Mesenteric fat pad (tissue), 1 donor: ENCODE measurements at places on chromosomes 6 and 20. TPM values are rescaled to one million over a fixed set of nuclear protein-coding genes. Genes with fewer than 3 reads are reported as not detected.

DNA sequence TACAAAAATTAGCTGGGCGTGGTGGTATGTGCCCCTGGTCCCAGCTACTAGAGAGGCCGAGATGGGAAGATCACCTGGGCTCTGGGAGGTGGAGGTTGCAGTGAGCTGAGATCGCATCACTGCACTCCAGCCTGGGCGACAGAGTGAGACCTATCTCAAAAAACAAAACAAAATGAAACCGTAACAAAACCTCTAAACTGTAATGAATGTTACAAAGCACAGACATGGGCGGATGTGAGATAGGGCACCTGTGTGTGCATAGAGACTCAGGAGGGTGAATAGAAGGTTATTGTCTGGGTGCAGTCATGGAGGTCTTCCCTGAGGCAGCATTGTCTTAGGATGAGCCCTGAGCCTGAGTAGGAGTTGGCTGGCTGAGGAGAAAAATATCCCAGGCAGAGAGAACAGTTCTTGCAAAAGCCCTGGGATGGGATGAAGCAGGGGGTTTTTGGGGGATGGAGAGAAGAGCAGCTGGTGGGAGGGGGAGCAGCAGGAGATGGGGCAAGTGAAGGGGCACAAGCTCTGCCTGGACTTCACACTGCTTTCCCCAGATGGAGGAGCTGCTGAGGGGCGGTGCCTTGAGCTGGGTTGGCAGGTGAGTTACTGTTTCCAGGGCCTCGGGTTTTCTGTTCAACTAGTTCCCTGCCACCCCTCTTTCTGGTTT, 5.2 kb downstream of the BCAS4 start:
- DNase-seq = no peak

- no peak for DNase-seq
Observed at GRCh38 chr20:22814471-22815205, 220.5 kb upstream of the SSTR4 start.

TRIM26 gene
- total RNA-seq = 32.1 TPM

GRCh38 chr6:45031601-45032000, 296.5 kb upstream of the RUNX2 start:
- no peak for DNase-seq

GRCh38 chr6:151408858-151409257, 17.5 kb upstream of the ZBTB2 start:
- DNase-seq = no peak

- DNase-seq = no peak
Observed at GRCh38 chr6:11773013-11773412, 5.6 kb downstream of the ADTRP start.

GRCh38 chr6:145809785-145810184, 4.8 kb downstream of the FBXO30 start:
- DNase-seq = no peak

BPI gene
- total RNA-seq = not detected

DNA sequence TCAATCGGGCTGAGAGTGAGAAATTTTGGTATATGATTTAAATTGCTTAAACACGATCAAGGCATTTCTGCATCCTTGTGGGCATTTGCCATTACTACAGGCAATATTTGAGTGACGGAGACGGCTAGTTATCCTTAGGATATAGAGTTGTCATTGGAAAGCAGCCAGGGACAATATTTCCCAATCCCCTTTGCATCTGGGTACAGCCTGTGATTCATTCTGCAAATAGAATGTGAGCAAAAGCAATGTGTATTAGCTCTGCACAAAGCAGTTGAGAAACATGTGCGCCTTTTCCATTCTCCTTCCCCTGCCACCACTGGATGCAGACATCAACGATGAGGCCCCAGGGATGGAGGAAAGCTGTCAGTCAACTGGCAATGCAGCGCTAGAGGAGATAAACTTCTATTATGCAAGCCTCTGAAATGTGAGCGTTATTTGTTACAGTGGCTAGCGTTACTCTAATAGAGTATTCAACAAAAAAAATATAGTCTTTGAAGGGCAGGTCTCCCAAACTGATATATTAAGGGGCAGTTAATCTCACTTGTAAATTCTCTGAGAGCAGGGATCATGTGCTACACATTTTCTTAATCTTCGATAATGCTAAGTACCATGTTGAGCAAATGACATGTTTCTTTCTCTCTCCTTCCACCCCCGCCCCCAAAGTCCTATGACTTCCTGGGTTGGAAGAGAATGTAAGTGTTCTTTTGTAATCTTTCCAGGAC, 37.1 kb upstream of the NCOA3 start:
- DNase-seq = no peak

DNA sequence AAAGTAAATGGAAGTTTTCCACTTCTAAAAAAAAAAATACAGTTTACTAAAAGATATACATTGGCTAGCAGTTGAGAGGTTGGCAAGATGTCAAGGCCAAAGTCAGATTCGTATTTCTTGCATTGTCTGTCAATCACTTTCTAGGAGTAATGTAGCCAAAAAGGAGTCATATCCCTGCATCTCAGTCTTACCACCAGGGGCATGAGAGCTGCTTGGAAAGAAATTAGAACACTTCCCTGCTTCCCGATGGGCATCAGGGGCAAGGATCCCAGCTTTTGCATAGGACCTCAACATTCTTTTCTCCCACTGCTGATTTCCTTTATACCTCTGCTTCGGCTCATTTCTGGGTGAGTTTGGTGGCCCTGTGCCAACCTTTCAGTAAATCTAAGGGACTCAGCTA, 581.0 kb upstream of the MAP3K7 start:
- DNase-seq = no peak

DNA sequence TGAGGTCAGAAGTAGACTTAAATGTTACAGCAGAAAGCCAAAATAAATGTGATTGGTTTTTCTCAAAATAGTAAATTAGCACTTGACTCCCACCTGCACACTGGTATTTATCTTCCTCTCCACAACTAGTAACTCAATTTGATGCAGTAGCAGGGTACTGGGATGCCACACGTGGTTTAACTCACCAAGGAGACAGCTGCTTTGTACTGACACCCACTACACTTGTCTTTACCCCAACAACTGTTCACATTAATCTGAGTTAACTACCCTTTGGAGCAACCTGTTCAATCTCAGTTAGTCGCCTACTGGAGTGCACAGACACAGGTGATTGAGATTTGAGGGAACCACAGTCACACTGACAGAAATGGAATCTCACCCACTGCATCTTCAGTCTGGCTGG, 242.1 kb downstream of the PRKN start:
- DNase-seq = no peak

DNA sequence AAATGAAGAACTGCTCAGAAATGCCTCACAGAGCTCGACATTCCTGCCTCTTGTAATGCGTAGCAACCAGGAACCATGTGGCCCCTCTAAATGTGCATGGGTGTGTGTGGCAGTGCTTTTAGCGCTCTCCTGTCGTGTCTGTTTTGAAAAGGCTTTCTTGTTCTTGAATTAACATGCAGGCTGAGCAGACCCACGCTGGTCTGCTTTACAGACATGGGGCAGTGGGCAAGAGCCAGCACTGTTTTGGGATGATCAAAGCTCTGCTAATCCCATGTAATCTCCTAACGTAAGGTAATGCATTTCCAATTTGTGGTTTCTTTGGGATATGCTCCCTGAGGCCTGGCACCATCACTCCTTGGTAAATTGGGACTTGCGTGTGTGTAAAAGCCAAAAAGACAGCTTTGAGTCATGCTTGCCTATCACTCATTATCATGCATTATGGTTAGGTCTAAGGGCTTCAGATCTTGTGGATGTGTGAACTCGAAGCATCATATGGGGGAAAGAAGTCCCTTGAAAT, 11.8 kb downstream of the RIPOR2 start:
- no peak for DNase-seq

ASF1A gene
- 11.4 TPM for total RNA-seq

- no peak for DNase-seq
Observed at GRCh38 chr6:106448000-106448426, 87.5 kb downstream of the CRYBG1 start.

DNA sequence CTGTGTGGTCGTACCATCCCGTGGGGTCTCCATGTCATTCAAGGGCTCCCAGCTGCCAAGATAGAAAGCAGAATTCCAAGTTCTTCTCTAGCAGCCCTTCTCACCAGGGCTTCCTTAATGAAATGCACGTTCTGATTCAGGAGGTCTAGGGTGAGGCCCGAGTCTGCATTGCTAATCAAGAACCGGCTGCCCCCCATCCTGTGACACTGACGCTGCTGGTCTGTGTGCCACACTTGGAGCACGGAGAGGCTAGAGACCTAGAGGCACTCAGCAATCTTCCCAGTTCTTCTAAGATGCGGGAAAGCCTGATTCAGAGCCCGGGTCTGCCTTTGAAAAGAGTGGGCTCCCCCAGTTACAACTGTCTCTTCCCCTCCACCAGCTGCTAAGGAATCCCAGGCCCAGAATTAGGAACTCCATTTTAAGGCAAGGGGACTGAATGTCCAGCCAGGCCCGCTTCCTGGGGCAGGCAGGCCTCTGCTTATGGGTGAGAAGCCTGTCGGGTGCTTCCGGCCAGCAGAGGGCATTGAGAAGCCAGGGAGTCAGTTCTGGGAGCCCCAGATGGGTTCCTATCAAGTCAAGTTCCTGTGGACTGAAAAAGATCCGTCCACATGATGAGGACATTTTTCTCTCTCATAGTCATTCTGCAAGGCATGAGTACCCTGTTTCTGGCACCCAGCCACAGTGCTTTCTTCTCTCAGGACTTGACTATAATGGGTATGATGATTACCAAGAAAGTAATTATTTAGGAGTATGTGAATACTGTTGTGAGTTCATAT, 69.8 kb upstream of the RIN2 start:
- DNase-seq = no peak

RBM12 gene
- 73.4 TPM for total RNA-seq

OPN5 gene
- not detected for total RNA-seq

CCN6 gene
- total RNA-seq = not detected

DNA sequence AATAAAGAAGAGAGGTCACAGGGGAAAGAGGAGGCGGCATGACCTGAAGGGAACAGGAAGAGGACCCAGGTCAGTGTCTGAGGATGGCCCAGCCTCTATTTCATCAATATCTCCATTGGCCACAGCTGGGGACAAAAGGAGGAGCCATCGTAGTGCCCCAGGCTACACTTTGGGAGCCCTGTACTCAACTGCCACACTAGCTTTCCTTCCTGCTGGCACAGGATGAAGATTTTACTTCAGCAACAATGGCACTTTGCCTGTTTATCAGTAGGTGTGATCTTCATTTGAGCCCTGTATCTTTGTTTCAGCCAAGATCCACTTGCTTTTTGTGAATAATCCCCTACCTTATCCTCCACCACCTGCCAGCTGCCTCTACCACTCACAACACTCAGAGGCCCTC, 35.4 kb upstream of the RCAN2 start:
- no peak for DNase-seq

GRCh38 chr20:25279403-25279802, 31.5 kb downstream of the PYGB start:
- DNase-seq = peak; percentile 69

CDSN gene
- not detected for total RNA-seq

DNA sequence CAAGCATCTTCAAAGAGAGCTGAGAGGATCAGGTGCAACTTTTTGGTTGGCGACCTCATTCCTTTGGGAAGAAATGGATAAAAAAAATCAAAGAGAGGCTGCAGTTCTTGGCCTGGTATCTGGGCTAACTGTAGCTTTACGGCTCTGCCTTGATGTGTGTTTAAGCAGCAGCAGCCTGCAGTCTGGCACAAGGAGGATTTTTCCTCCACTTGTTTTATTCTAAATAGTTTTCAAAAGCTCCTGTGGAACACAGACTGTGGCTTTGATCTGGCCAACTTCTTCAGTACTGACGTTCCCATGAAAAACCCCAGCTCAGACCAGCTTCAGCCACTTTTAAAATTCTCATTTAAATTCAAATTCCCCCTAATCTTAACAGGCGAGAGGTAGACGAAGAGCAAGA, 137.3 kb downstream of the HDGFL1 start:
- no peak for DNase-seq

SH3BGRL2 gene
- total RNA-seq = 24.1 TPM
